Femur (tissue), 1 donor: ENCODE measurements at places on chromosomes 5 and 9.

- no peak for DNase-seq
Observed at GRCh38 chr5:76838481-76839261, 11.1 kb upstream of the S100Z start.

DNA sequence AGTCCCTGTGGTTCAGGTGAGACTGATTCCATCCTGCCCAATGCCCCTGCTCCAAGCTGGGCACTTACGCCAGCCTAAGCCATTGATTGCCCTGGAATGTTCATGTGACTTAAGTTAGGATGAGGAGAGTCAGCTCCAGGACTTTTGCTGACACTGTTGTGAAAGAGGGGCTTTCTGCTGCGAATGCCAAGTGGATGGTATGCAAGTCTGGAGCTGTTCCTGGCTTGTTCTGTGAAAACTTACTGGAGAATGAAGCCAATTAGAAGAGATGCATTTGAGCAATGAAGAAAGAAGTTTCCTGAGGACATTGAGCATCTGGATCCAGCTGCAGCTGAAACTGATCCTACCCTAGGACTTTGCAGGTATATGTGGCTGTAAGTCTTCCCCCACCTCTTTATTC, 61.2 kb upstream of the ZFR start:
- peak; percentile 46 for DNase-seq

GRCh38 chr5:105101577-105101976, 1539.0 kb upstream of the NUDT12 start:
- no peak for DNase-seq

GRCh38 chr9:33430942-33431341, 16.5 kb downstream of the AQP3 start:
- DNase-seq, result no peak

DNA sequence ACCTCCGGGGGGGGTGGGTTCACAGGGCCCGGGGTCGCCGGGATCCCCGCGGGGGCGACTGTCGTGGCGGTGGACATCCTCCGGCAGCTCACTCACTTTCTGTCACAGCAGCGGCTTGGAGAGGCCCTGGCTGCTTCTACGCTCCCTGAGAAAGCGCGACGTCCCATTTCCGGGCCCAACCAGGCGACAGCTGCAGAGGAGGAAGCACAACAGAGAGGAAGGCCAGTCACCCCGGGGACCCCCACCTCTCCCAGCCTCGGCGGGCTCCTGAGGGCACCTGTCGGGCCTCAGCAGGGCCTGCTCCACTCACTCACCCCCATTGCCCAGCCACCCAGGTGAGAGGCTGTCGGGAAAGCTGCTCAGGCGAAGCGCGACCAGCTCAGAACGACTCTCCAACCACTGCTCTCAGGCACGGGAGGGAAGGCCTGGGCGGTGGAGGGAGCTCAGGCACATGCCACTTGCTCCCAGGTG, 14.4 kb downstream of the BRD3 start:
- peak; percentile 18 for DNase-seq

DNA sequence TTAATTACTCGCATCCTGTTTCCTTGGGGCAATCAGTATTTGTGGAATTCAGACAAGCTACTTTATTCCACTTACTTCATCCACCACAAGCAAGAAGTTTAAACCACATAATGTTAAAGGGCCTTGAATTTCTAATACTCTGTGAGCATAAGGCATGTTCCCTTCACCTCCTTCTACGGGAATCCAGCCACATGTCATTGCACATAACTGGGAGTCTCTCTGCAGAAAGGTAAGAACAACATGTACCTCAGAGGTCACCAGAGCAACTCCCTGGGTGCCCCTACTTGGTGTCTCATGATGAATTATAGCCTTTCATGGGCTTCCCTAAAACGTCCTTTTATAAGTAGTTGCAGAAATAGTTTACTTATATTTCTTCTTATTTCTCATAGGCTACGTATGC, 553.2 kb downstream of the DTWD2 start:
- DNase-seq, result no peak
